A549 treated with Hydrocortisone at 1 μM for 4 hours (cell line): ENCODE measurements at places on chromosomes 1 and 21. TPM values are rescaled to one million over a fixed set of nuclear protein-coding genes. Genes with fewer than 3 reads are reported as not detected.

The GPR89A gene
- 15.3 to 18.4 TPM (median 16.2 TPM) in 5 replicates for total RNA-seq

The KRTAP13-2 gene
- total RNA-seq, result not detected in 5 replicates

The RNF223 gene
- total RNA-seq, result 0.14 to 0.47 TPM (median 0.30 TPM) in 5 replicates

The C1orf94 gene
- total RNA-seq, result not detected in 5 replicates

The PIK3C2B gene
- 5.6 to 8.6 TPM (median 6.9 TPM) in 5 replicates for total RNA-seq

The CACNA1S gene
- total RNA-seq, result 0.02 TPM in 1 of 5 replicates, not detected in the others

The IFNGR2 gene
- 50.2 to 58.9 TPM (median 55.1 TPM) in 5 replicates for total RNA-seq

The AGT gene
- total RNA-seq, result 0.05 to 0.24 TPM (median 0.13 TPM) in 5 replicates

The CFAP410 gene
- 5.9 to 8.9 TPM (median 7.9 TPM) in 5 replicates for total RNA-seq

The PRXL2B gene
- total RNA-seq, result 19.7 to 25.6 TPM (median 21.2 TPM) in 5 replicates

The KCNJ15 gene
- 0.03 to 0.21 TPM in 2 of 5 replicates, not detected in the others for total RNA-seq

The BMP8B gene
- 3.8 to 5.5 TPM (median 5.0 TPM) in 5 replicates for total RNA-seq

The PCBP3 gene
- 1.1 to 1.2 TPM (median 1.2 TPM) in 5 replicates for total RNA-seq

The RHD gene
- total RNA-seq, result not detected in 5 replicates

The SFT2D2 gene
- 12.9 to 21.9 TPM (median 14.1 TPM) in 5 replicates for total RNA-seq

The KAZN gene
- total RNA-seq, result 3.1 to 3.7 TPM (median 3.2 TPM) in 5 replicates

The S100A9 gene
- total RNA-seq, result 0.46 to 1.2 TPM (median 0.75 TPM) in 4 of 5 replicates, not detected in the other

The OR10J4 gene
- total RNA-seq, result not detected in 5 replicates

The PGLYRP3 gene
- not detected in 5 replicates for total RNA-seq

The RAB25 gene
- 0.17 to 0.28 TPM in 2 of 5 replicates, not detected in the others for total RNA-seq

The RBP7 gene
- 5.2 to 6.9 TPM (median 5.6 TPM) in 5 replicates for total RNA-seq

The C1orf141 gene
- not detected in 5 replicates for total RNA-seq

The HMGCS2 gene
- not detected in 5 replicates for total RNA-seq

The CD1C gene
- not detected in 5 replicates for total RNA-seq

The APOBEC4 gene
- not detected in 5 replicates for total RNA-seq

The ST3GAL3 gene
- 2.0 to 3.0 TPM (median 2.6 TPM) in 5 replicates for total RNA-seq

The TRABD2B gene
- 2.6 to 4.7 TPM (median 3.3 TPM) in 5 replicates for total RNA-seq

The TRIM58 gene
- total RNA-seq, result not detected in 5 replicates

The CD34 gene
- total RNA-seq, result 0.03 TPM in 1 of 5 replicates, not detected in the others

The IKBKE gene
- 5.5 to 7.2 TPM (median 6.5 TPM) in 5 replicates for total RNA-seq
